ENCODE measurements at places on chromosomes 12 and 14.

- DNase-seq = no peak
Observed at GRCh38 chr14:100222224-100223093, 16.5 kb upstream of the YY1 start.

- DNase-seq = no peak
Observed at GRCh38 chr14:80447392-80447791, 236.1 kb upstream of the DIO2 start.

DNA sequence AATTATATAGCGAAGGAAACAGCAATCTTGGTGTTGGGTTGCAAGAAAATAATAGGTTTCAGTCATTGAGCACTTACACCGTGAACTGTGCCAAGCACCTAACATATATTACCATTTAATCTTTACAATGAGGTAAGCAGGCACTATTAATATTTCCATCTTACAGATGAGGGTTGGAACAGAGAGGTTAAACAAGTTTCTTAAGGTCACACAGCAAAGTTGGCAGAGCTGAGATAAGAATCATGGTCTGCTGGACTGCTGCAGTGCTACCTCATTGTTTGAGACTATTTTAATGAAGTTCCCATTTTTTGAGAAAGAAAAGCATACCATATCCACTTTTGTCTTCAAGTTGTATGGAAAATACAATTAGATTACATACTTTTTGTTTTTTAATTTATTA, 1.7 kb downstream of the ERG28 start:
- no peak for DNase-seq

- no peak for DNase-seq
Observed at GRCh38 chr12:99131751-99132199, 486.7 kb downstream of the APAF1 start.

GRCh38 chr14:37697489-37698121, 102.2 kb downstream of the TTC6 start:
- no peak for DNase-seq

GRCh38 chr12:7108003-7108795, 815 bp downstream of the C1RL start:
- peak; percentile 86 for DNase-seq

GRCh38 chr12:18296909-18297280, 35.6 kb downstream of the PIK3C2G start:
- no peak for DNase-seq

- no peak for DNase-seq
Observed at GRCh38 chr14:94123868-94124267, 5.5 kb downstream of the IFI27L2 start.

- no peak for DNase-seq
Observed at GRCh38 chr14:73770977-73771847, 57.0 kb upstream of the PNMA1 start.

- DNase-seq = no peak
Observed at GRCh38 chr14:102325791-102326345, 6.3 kb downstream of the ZNF839 start.

DNA sequence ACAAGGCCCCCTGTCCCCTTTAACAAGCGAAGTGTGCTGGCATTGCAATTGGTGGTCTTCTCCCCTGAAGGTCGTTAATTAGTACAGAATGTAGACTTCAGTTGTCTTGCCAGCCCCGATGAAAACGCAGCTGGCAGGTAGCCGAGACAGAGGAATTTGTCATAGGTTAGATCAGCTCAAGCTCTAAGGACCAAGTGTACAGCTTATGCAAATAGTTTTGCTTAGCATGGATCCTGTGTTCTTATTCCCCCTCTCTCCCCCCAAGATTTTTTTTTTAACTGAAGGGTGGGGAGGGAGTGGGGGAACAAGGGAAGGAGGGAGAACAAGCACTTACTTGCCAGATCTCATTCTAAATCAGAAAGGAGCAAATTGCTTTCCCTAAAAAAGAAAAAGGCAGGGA, 58.6 kb upstream of the PARP11 start:
- no peak for DNase-seq

Measured in activated CD4-positive, alpha-beta T cell treated with anti-CD3 and anti-CD28 coated beads, Interleukin-2, amount 50 U/mL, for 16 hours (primary cell).